ENCODE measurements at places on chromosomes 12 and 14.

GRCh38 chr12:109182041-109182839, 65.9 kb downstream of the ACACB start:
- no peak for DNase-seq

DNA sequence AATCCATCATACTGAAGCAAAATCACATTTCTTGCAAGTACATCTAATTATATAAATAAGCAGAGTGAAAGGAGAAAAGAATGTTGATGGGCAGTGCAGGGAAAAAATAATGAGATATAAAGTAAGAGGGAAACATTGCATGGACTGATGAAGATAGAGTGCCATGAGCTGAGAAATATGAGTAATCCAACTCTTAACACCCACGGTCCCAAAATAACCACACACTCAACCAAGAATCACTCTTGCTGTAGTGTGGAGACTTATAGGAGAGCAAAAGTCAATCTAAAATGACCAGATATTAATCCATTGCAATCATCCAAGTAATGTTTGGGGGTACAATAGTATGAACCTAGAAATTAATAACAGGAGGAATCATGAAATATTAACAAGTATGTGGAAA, 40.2 kb downstream of the MYF5 start:
- DNase-seq = no peak

DNA sequence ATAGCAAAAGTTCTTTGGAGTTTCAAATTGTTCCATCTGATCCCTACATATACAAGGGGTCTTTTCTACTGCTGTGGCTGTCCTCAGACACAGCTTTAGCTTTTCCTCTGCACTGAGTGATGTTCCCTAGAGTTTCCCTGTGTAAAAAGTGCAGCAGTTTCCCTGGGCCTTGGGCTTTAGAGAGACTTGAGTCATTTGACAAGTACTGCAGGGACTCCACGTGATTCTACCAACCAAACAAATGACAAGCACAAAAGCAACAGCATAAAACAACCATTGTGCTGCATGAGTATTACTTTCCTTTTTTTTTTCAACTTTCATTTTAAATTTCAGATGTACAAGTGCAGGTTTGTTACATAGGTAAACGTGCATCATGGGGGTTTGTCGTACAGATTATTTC, 272.8 kb downstream of the PDZRN4 start:
- DNase-seq = no peak

- no peak for DNase-seq
Measured at GRCh38 chr12:60399064-60399463, 803.2 kb downstream of the SLC16A7 start.

GRCh38 chr14:35696119-35696518, 113.0 kb downstream of the RALGAPA1 start:
- no peak for DNase-seq

GRCh38 chr14:89425931-89426330, 8.9 kb upstream of the FOXN3 start:
- DNase-seq = no peak

GRCh38 chr14:100294963-100295330, 11.3 kb downstream of the SLC25A29 start:
- no peak for DNase-seq

- DNase-seq = no peak
Measured at GRCh38 chr14:60622210-60622916, 26.9 kb downstream of the SIX1 start.

- no peak for DNase-seq
Measured at GRCh38 chr12:43964961-43965360, 129.1 kb downstream of the TMEM117 start.

GRCh38 chr14:26926585-26926984, 328.8 kb upstream of the NOVA1 start:
- no peak for DNase-seq

- no peak for DNase-seq
Measured at GRCh38 chr12:66108386-66108785, 22.2 kb downstream of the LLPH start.

GRCh38 chr14:100769035-100769939, 42.6 kb downstream of the DLK1 start:
- no peak for DNase-seq

DNA sequence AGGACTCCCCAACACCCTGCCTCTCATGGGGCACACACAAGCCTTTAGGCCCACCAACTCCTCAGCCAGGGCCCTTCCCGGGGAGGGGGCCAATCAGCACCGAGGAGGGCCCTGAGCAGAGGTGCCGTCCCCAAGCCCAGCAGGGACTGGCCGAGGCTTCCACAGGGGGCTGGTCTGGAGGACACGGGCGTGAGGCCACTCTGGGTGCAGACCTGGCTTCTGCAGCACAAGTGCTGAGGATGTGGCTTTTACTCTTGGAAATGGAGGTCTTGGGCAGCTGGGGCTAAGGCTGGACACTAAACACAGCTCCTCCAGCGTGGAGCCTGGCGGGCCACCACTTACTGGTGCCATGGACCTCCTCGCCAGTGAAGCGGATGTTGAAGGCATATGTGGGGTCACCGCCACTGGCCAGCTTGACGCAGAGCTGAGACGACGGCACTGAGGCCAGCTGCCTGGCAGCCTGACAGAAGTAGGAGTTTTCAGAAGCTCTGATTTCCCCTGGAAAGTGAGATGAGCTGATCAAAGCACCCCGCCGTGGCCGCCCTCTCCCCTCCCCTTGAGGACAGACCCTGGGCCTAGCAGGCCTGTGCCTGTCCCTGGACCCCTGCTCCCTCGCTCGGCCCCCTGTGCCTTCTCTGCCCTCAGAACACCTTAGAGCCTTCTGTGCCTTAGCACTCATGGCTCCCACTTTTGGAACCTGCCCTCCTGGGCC, 44.0 kb downstream of the TRAFD1 start:
- no peak for DNase-seq

GRCh38 chr12:104000807-104001434, 35.2 kb downstream of the TDG start:
- no peak for DNase-seq

GRCh38 chr14:100677152-100677551, 49.5 kb upstream of the DLK1 start:
- no peak for DNase-seq

DNA sequence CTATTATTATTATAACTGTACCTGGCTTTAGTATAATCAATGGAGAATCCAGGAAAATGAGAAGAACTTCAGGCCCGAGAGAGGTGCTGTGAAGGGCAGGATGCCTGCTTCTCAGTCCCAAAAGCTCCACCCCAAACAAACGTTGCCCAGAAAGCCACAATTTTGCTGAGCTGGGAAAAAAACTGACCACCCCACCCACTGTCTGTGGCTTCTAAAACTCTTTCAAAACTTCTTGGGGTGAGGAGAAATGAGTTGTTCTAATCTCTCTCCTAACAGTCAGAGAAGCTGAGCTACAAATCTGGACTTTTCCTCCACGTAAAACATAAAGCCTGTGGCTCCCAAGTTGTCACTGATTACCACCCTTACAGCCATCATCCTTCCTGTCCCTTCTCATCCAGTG, 13.4 kb downstream of the VDR start:
- no peak for DNase-seq

- DNase-seq = no peak
Measured at GRCh38 chr12:79886917-79887519, 47.9 kb downstream of the PPP1R12A start.

- DNase-seq = no peak
Measured at GRCh38 chr12:2970744-2971143, 11.5 kb downstream of the TEAD4 start.

GRCh38 chr12:69688471-69689427, 10.4 kb downstream of the BEST3 start:
- no peak for DNase-seq

GRCh38 chr12:42834062-42834461, 244.5 kb upstream of the PRICKLE1 start:
- no peak for DNase-seq

DNA sequence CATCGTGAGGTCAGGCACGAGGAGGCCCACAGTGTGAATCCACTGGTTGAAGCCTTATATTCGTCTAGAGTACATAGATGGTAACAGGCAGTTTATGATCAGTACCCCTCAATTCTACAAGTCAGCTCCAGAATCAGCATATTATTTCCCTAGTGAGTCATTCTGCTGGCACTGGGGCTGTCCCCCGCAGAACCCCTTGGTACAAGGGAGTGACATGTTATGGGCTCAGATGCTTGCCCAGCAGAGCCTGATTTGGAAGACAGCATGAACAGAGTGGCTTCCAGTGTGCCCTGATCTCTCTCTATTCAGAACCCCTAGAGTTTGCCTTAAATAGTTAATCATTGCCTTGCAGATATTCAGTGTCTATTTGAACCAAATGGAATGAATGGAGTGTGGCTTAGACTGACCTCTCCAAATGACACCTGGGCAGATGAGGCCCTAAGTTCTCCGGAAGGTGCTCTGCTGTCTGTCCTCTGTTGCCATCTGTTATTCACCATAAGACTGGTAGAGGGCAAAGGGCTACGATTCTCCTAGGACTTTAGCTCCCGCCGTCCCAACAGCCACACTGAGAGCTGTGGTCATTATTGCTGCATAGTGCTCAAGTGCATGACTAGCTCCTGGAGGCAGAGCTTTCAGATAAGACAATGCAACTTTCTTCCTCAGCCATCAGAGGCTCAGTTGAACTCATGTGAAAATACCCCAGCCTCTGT, 41.1 kb downstream of the CACNA2D4 start:
- DNase-seq = no peak

DNA sequence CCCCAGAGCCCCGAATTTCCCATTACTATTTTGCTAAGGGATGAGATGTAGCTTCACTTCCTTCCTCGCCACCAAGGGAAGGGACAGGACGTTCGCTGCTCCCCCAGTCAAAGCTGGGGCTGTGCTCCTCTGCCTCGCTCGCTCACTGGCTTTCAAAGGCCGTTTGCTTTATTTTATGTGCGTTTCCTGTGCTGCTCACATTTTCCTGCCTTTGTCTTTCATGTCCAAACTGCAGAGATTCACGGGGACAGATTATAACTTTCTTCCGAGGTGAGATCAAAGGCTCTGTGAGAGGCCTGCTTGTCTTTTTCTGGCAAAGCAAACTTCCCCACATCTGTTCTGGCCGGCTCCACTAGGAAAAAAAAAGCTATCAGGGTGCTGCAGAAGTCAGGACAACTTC, 76.0 kb upstream of the FZD10 start:
- no peak for DNase-seq

DNA sequence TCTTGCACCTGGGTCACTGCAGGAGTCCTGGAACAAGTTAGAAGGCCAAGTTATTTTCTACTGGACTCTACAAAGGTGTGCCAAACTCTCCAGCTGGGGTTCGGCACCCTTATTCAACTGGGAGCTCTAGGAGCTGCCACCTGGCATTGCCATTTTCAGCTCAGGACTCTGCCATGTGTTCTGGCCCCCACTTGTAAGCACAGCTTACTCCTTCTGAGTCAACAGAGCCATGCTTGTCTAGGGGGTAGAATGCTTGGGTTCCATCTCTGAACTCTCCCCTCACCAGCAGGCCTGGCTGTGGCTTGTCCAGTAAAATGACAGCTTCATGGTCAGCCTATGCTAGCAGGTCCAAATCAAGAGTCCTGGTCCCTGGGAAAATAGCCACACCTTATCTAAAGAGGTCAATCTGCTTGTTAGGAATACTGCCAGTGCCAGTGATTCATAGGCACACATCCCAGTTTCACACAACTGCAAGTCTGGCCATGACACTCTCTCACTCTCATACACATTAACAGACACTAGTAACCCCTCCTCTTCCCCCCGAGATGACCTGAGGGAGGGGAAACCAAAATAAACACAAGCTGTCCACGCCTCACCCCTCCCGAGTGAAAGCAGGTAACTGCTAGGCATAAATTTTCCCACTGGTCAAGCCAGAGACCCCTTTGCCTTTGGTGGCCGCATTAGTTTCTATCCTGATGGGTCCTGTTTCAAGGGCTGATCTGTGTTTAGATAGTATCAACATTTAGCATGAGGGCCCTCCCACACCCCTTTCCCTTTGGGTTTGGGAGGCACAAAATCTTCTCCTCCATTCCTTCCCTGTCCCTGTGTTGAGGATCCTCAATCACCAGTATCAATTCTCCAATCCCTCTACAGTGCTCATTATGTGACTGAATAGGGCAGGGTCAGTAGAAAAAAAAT, 182.3 kb upstream of the GZMB start:
- DNase-seq = no peak

- DNase-seq = no peak
Measured at GRCh38 chr14:64943556-64943955, 1.0 kb upstream of the GPX2 start.

All from stimulated activated CD8-positive, alpha-beta memory T cell treated with anti-CD3 and anti-CD28 coated beads, Interleukin-7, amount 100 ng/mL, for 1 hour (primary cell).